ENCODE measurements at places on chromosomes 3 and 15. TPM values are rescaled to one million over a fixed set of nuclear protein-coding genes. Genes with fewer than 3 reads are reported as not detected.
A peak's percentile ranks its signal among the peaks of the same experiment; 100 is the strongest.

DNA sequence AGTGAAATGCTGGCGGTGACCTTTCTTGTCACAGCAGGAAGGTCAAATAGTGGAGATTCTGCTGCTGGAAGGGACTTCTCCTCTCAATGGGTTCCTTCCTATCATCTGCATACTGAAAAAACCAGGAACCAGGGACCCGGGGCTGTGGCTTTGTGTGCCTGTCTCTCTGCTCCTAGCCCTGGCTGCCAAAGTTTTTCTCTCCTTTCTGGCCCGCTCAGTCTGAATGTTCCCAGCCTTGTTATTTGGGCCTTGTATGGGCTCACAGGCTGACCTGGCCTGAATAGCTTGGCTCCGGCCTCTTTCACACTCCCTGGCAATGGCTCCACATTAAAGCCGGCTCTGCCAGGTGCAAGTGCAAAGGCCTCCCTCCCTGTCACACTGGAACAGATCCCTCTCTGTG lies 94.7 kb downstream of the LRIG1 start:
- no peak for DNase-seq

- DNase-seq: no peak
Observed at GRCh38 chr3:63990733-63991132, 32.6 kb downstream of the PSMD6 start.

DNA sequence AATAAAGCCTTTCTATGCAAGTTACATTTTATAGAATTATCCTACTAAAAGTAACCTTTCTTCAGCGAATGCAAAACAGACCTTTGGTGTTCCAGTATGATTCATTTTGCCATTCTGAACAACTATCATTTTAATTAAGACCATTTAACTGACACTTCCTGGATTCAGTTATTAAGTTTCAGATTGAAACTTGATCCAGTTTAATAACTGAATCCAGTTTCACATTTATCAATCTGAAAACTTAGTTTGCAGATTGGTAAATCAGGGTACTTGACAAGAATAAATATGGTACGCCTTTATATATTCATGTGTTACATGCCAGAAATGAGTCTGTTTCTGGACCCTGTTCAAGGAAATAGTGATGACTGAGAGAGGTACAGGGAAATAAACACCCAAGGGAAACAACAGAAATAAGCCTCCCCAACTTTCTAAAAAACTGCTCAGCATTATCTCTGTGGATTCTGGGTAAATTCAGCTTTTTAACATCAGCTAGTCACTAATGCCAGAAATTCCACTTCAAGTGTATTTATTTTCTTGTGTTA lies 23.3 kb upstream of the NFKBIZ start:
- no peak for DNase-seq

GRCh38 chr15:60814062-60814461 lies 335.1 kb upstream of the ICE2 start:
- DNase-seq: no peak

GRCh38 chr3:174710612-174711011 lies 148.5 kb upstream of the NAALADL2 start:
- DNase-seq: no peak

DNA sequence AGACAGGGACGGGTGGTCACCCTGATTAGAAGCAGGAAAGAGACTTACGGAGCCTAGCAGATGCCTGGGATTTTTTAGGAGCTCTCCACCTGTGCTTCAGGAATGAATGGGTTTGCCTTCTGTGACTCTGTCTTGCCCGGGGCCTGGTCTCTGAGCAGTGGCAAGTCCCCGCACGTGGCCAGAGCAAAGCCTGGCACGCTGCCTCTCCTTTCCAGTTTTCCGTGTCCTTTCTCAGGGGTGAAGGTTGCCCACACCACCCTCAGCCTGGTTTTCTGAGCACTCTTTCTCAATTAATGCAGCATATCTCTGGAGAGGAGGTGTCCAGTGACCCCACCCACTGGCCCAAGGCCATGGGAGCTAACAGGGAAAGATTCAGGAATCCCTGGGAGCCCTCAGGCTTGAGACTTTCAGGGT lies 14.5 kb upstream of the CHST14 start:
- no peak for DNase-seq

DNA sequence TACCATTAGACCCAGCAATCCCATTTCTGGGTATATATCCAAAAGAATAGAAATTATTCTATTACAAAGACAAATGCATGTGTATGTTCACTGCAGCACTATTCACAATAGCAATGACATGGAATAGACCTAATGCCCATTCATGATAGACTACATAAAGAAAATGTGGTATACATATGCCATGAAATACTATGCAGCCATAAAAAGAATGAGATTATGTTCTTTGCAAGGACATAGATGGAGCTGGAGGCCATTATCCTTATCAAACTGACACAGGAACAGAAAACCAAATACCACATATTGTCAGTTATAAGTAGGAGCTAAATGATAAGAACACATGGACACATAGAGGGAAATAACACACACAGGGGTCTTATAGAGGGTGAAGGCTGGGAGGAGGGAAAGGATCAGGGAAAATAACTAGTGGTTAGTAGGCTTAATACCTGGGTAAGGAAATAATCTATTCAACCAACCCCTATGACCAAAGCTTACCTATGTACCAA lies 366.8 kb downstream of the EDEM1 start:
- no peak for DNase-seq

GRCh38 chr3:40042752-40043443 lies 233.5 kb downstream of the MYRIP start:
- DNase-seq: peak; percentile 9

GRCh38 chr15:51620122-51620521 lies 2.4 kb downstream of the DMXL2 start:
- DNase-seq: no peak

GRCh38 chr15:85642065-85642692 lies 152.5 kb downstream of the KLHL25 start:
- no peak for DNase-seq

- DNase-seq: no peak
Observed at GRCh38 chr3:171828902-171829770, 14.0 kb upstream of the TMEM212 start.

The GOLGA8Q gene
- 1.6 TPM for total RNA-seq

The CACNA2D2 gene
- 3.6 TPM for total RNA-seq

The RAB27A gene
- 45.8 TPM for total RNA-seq

The DNAH12 gene
- 0.38 TPM for total RNA-seq

The GHSR gene
- not detected for total RNA-seq

The PRSS50 gene
- total RNA-seq: 0.35 TPM

Measured in kidney (tissue), 22 donors.